NCI-H510A (cell line): ENCODE measurements at places on chromosomes 4 and X.

DNA sequence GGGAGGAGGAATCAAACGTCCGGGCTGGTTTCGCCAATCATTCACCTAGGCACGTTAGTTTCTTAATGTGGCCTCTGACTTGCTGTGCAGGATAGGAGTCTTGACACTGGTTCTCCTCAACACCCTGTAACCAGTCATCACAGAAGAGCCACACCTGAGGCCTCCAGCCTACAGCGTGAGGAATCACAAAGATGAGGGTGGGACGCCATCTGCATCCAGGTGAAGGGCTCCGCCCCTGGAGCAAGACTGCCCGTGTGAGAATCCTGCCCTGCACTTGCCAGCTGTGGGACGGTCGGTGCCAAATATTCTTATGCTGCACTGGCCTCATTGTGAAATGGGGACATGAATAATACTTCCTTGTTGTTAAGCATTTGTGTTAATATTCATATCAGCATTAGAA, 35.7 kb upstream of the TSPAN5 start:
- no peak for DNase-seq

DNA sequence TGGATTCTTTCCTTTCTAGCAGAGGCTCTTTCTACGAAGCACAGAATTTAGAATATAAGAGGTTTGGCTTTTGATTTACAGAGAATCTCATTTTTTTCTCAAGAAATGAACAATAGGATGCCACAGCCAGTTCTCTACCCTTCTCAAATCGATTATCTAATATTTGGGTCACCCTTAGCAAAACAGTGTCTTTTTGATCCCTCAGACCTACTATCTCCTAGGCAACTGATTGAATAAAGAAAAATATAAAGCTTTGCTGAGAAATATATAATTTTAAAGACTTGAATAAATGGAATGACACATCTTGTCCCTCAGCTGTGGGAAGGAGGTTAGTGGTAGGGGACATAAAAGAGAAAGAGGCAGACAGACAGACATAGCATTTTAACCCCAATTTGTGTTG, 153.3 kb downstream of the SH3KBP1 start:
- DNase-seq, result no peak

- no peak for DNase-seq
Measured at GRCh38 chr4:110544594-110544993, 68.6 kb downstream of the ENPEP start.

- no peak for DNase-seq
Measured at GRCh38 chr4:25621027-25621930, 34.4 kb upstream of the SLC34A2 start.

GRCh38 chr4:119641765-119642164, 13.2 kb upstream of the PDE5A start:
- DNase-seq, result no peak

- DNase-seq, result no peak
Measured at GRCh38 chrX:153460826-153461225, 9.6 kb downstream of the HAUS7 start.

DNA sequence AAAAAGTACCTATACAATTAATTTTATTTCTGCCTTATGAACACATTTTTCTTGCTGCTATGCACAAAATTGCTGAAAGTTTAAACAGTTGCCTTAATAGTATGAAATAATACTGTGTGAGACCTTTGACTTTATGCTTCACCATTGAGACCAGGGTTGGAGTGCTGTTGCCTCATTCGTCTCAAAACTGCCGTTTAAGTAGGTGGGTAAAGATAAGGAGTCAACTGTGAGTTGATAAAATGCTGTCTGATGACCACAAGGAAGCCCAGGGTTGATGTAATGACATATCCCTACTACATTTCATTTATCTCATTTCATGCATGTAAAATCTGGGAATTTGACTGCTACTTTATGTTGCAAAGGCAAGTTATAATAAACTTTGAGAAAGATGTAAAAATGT, 23.4 kb downstream of the STK26 start:
- DNase-seq, result no peak

DNA sequence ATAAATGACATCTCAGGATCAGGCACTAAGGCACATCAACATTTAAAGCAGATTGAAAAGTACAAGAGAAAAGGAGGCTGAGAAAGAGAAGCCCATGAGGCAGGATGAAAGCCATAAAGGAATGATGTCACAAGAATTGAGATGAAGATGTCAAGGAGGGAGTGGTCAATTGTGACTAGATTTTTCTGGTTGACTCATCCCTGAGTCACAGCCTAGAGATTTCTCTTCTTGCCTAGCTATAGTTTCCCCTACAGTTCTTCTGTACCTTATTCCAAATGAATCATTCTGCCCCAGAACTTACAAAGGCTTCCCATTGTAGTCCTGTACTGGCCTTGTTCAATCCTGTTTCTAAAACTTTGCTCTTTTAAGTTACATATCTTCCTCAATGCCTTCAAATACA, 3.4 kb upstream of the USP53 start:
- no peak for DNase-seq

- no peak for DNase-seq
Measured at GRCh38 chr4:10056334-10057022, 35.2 kb upstream of the SLC2A9 start.

DNA sequence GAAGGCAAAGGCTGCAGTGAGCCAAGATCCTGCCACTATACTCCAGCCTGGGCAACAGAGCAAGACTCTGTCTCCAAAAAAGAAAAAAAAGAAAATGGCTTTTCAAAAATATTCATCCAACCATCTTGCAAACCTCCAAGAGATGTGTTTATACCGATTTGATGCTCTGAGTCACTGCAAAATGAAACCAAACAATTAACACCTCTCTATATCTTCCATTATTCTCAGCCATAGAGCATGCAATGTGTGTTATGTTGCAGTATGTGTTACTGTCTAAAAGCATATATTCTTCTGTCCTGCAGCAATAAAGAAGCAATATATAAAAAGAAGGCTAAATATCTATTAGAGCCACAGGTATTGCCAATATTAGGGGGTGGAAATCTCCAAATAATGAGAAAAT, 51.4 kb downstream of the ARAP2 start:
- DNase-seq, result no peak

DNA sequence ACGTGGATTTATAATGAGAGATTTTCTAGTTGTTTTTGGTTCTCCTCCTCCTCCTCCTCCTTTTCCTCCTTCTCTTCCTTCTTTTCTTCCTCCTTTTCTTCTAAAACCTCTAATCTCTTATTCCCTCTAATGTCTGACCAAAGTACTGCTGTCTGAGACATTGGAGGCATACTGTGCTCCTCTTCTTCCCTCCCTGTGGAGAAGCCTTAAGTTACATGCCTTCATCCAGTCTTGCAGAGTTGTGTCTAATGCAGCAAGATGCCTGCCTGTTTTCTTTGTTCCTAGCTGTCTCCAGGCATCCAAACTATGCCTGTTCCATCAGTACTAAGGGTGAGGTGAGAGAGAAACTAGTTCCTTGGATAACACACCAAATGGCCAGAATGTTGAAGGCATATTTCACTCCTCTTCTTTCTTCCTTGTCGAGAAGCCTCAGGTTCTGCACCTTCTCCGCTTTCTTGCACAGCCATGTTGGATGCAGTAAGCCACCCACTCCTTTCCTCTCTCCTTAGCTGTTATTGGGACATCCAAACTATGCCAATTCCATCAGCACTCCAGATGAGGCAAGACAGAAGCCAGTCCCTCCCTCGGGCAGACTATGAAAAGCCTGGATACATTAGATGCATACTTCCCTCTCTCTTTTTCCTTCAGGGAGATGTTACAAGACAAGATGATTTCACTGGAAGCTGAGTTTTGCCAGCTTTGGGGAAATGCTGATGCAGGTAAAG, 285.7 kb upstream of the TRAM1L1 start:
- no peak for DNase-seq

- no peak for DNase-seq
Measured at GRCh38 chr4:158664806-158665205, 6.9 kb downstream of the C4orf46 start.

- no peak for DNase-seq
Measured at GRCh38 chr4:182137343-182137742, 105.9 kb upstream of the TENM3 start.

GRCh38 chr4:186934841-186935443, 211.3 kb upstream of the FAT1 start:
- no peak for DNase-seq

DNA sequence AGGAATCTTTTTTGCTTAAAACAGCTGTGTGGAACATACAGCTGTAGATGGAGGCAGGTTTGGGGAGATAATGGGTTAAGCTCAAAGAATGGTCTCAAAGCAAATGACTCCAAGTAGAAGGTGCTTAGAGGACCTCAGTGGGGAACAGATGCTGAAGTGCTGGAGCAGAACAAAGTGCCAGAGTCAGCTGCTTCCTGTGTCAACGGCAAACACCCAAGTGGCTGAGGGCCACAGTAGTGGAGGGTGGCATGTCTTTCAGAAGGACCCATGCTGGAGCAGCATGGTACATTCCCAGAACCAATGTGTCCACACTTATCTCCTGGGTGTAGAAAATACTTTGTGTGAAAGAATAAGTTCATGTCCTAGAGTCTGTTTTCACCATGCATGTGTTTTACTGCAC, 197.5 kb downstream of the CCNG2 start:
- DNase-seq, result peak; percentile 72

DNA sequence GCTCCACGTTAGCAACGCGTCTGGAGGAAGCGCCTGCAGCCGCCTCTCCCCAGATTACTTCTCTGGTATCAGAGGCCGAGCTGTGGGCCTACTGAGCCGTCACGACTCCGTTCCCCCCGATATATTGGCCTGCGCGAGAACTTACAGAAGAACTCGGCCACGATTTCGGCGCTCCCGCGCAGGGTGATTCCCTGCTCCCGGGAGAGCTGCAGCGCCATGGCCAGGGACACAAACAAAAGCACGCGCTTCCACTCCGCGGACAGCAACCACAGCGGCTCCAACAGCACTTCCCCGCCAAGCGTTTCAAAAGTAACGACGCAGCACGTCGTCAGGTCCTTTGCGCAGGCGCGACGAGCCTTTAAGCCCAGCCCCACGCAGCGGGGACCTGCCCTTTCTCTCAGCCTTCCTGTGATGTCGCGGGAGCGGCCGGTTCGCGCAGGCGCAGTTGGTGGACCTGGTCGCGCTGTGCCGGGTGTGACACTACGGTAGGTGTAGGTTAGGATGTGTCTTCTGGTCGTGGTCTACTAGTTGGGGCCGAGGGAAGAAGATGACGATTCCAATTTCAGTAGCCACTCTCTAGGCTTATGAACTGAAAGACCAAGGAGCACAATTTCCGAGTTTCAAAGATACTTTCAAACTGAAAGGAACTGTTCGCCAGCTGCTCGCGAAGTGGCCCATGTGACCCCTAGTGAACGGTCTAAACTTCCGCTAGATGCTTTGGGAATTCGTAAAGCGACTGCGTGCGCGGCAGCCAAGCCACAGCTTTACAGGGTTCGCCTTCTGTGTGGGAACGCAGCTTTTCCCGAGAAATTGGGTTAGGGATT, at the start of gene MAD2L1:
Gene MAD2L1, minus strand, starts transcription at position 332 of the 824 bp plus-strand sequence. Its CDS starts 114 bp downstream, at position 218.
- peak; percentile 84 for DNase-seq

DNA sequence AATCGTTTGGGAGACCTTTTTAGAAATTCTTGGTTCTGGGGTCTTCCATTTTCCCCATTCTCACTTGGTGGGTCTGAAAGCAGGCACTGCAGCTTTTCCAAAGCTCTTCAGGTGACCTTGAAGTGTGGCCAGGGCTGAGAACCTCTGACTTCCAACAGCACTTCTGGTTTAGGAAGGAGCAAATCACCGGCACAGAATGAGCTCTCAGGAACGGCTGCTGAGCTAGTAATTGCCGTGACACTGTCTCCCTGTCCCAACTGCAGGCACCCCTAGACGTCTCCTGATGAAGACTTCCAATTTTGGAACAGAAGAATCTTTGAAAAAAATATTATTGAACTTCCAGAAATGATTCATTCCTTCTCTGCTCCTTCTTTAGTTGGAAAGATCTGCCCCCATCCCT, 31.3 kb downstream of the CD38 start:
- no peak for DNase-seq

DNA sequence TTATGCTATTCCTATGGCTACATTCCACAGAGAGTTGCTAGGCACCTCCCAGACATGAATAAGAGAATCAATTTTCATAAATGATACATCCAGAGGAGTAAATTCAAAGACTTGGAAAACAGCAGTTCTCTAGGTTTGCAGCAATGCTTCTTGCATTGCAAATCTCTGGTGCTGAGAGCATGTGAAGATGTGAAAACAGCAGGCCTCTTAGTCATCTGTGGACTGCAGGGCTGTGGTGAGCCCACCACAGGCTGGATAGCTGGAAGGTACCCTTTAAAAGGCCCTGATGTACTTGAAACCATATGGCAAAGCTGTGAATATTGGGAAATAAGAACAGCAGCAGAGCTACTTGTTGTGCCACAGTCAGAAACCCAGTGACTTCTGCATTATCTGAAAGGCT, 2135.9 kb downstream of the ARAP2 start:
- DNase-seq, result no peak

DNA sequence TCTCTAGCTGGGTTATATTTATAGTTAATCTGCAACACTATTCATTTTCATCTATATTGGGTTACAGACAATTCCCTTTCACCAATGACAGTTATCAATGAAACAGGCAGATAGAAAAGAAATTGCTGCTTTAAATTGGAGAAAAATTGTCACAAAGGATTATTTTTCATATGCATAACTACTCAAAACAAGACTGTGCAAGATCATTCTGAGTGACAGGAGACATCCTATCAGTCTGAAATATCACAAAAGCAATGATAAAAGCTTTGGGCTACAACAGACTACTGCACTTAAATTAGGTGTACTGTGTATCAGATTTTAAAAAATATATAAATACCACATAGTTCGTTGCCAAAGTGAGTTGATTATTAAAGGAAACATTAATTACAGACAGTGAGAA, 722.6 kb downstream of the ARAP2 start:
- DNase-seq, result no peak

- no peak for DNase-seq
Measured at GRCh38 chr4:35771571-35771970, 472.7 kb downstream of the ARAP2 start.

DNA sequence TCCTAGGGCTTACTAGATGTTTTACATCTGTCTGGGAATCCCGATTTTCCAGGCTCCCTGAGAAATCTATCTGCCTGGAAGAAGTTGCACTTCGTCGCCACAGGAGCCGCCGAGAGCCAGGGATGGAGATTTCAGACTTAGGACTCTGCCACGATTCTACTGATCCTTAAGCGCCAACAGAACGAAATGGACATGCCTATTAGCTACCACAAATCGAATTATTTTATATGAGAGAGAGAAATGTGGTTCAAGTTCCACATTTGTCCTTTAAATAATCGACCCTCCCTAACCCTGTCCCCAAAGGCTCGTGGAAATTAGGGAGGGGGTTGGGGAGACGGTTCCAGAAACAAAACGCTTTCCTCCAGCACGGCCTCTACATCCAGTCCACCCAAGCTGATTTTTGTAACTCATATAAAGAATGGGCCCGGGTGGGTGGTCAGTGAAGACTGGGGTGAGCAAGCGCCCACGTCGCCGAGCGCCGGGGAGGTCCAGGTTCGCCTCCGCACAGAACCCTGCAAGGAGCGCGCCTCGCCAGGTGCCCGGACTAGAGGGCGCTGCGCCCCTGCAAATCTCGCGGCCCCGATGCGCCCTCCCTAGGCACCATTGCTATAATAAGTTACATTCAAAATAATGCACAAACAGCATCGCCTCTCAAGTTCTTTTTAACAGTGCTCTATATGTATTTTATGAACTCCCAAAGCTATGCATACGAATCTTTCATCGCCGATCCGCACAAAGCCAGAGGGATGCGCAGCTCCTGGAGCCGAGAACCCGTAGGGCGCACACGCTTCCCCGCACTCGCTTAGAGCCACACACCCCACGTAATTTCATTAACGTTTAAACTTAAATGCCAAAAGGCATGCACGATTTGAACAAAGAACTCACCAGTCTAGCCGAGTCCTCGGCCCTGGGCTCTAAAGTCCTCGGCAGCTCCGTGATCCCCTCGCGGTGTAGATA, 2.1 kb upstream of the FAT1 start:
- DNase-seq, result peak; percentile 39

GRCh38 chrX:135740681-135741149, 27.3 kb downstream of the CT45A1 start:
- DNase-seq, result no peak
